ENCODE measurements at places on chromosomes 1 and 21.

GRCh38 chr1:19974822-19975416, 4.5 kb downstream of the PLA2G2A start:
- peaks cover 65% of the 10 kb centered on the region for H3K27me3 ChIP-seq
- no peaks in the 10 kb centered on the region for H3K36me3 ChIP-seq
- H3K4me1 ChIP-seq, result no peaks in the 10 kb centered on the region
- H3K4me3 ChIP-seq, result no peak overlapping the region
- no peak overlapping the region for H3K27ac ChIP-seq

DNA sequence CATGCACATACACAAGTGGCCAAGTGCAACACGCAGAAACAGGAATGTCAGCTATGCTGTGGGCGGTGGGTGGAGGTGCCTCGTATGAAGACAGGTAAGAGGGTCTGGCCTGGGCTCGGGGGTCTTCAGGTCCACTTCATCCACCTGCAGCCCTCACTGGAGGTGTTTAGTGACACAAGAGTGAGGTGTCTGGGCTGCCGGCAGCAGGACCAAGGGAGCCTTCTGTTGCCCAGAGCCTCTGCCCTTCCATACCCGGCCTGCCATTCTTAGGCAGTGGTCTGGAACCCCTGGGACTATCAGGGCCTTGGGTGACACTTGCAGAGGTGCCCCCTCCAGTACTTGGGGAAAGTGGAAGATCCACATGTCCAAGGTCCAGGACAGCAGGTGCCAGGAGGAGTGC, 21.7 kb upstream of the ACTRT2 start:
- H3K4me3 ChIP-seq, result no peak overlapping the region
- no peak overlapping the region for H3K27ac ChIP-seq
- H3K27me3 ChIP-seq, result peaks cover 45% of the 10 kb centered on the region
- no peaks in the 10 kb centered on the region for H3K4me1 ChIP-seq
- H3K36me3 ChIP-seq, result no peaks in the 10 kb centered on the region

GRCh38 chr1:53246261-53247134, 8.2 kb upstream of the MAGOH start:
- H3K36me3 ChIP-seq, result peaks cover 3% of the 10 kb centered on the region
- H3K27ac ChIP-seq, result no peak overlapping the region
- H3K4me3 ChIP-seq, result no peak overlapping the region
- H3K4me1 ChIP-seq, result no peaks in the 10 kb centered on the region

- no peak overlapping the region for H3K27ac ChIP-seq
- no peak overlapping the region for H3K4me3 ChIP-seq
- no peak for DNase-seq
- no peaks in the 10 kb centered on the region for H3K36me3 ChIP-seq
- no peaks in the 10 kb centered on the region for H3K4me1 ChIP-seq
Observed at GRCh38 chr21:38314558-38314957, 57.8 kb downstream of the KCNJ15 start.

DNA sequence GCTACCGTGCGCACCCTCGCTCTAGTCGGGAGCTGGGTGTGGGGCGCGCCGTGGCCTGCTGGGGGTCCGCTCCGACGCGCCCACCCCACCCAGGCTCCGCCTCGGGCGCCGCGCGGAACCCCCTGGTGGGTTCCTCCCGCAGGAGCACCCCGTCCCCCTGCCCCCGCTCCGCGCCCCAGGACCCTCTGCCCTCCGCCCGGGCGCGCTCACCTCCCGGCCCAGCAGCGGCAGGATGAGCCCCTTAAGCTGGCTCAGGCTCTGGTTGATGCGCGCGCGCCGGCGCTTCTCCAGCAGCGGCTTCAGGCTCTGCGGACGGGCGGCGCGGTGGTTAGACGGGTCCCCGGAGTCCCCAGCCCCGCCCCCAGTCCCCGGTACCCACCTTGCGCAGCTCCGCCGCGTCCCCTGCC, 319 bp downstream of the HES2 start:
- peaks cover 1% of the 10 kb centered on the region for H3K36me3 ChIP-seq
- DNase-seq, result no peak
- H3K4me3 ChIP-seq, result no peak overlapping the region

DNA sequence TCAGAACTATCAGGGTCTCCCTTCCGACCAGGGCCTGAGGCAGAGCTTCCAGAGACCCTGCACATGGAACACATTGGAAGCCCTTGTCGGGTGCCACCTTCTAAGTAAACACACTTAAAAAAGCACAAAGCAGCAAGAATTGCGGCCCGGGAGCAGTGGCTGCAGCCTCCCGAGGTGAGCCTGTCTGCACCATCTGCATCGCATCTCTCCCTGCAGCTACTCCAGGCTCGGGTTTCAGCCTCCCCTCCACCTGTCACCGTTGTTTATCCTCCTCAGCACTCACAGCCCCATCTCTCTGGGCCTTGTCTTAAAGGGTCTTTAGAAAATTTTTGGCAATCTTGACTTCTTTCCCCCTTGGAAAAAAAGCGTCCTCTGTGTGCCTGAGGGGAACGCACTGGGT, 95.1 kb upstream of the ARHGEF16 start:
- H3K27ac ChIP-seq, result no peak overlapping the region
- H3K27me3 ChIP-seq, result peaks cover 18% of the 10 kb centered on the region
- no peaks in the 10 kb centered on the region for H3K4me1 ChIP-seq
- DNase-seq, result no peak
- H3K4me3 ChIP-seq, result no peak overlapping the region

DNA sequence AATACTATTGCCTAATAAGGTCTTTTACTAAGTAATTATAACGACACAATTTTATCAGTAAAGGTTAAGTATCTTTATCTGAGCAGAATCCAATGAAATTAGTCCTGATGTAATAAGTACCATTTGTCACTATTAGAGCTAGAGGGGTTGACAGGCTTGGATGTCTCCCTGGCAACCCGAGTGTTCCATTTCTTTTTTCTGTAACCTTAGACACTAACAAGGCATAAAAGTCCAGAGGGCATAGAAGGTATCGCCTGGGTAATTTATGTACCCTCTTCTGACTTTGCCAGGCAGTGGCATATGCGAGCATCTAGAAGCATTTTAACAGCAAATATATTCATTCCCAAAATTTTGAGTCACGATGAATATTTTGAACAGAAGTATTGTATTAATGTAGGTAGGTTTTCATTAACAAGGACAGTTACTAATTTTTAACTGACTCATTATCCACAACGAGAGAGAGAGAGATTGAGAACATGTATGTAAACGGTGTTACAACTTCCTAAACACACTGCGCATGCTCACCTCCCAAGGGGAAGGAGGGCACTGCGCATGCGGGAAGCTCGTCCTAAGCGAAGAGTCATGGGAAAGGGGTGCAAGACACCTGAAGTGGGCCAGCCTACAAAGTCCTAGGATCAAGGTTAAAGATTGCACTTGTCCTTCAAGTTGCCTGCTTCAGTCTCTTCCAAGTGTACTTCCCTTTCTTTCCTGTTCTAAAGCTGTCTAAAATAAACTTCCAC, 423.9 kb downstream of the DSCAM start:
- H3K27me3 ChIP-seq, result no peaks in the 10 kb centered on the region
- DNase-seq, result no peak
- no peaks in the 10 kb centered on the region for H3K36me3 ChIP-seq
- no peaks in the 10 kb centered on the region for H3K4me1 ChIP-seq
- H3K4me3 ChIP-seq, result no peak overlapping the region
